ENCODE measurements at places on chromosomes 12 and 14. TPM values are rescaled to one million over a fixed set of nuclear protein-coding genes. Genes with fewer than 3 reads are reported as not detected.

DNA sequence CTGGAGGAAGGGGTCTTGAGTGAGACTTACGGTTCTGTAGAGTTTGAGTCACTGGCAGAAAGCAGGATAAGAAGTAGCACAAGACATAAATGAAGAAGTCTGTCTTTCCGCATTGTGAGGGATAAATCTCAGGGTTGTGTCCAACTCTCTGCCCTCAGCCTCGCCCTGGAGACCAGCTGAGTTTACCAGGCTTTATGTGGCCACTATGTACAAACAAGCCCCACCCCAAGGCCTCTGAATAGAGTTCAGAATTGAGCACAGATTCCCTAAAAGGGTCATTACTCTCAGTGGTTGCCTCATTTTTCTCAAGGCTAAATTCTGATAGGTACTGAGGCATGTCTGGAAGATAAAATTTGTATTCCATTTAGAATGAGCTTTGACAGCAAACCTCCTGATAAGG, at the start of gene PZP:
Gene PZP (minus strand): TSS at position 167 of the 400 bp plus-strand sequence. CDS start 54 bp downstream, at position 113.
- no peak for DNase-seq

Gene OR2AP1
- 0.15 TPM for total RNA-seq

- no peak for DNase-seq
These were observed 23.3 kb downstream of the SLC38A2 start for GRCh38 chr12:46349253-46349652.

Gene SIX6
- total RNA-seq = not detected

Gene TEX22
- total RNA-seq = 0.71 TPM

- DNase-seq = no peak
These were observed 63.9 kb downstream of the APAF1 start for GRCh38 chr12:98709022-98709421.

Gene LRRC10
- total RNA-seq = not detected

- DNase-seq = no peak
These were observed 50.5 kb downstream of the B4GALNT3 start for GRCh38 chr12:510071-510825.

- DNase-seq = no peak
These were observed 130.7 kb downstream of the DIO2 start for GRCh38 chr14:80080601-80081000.

- no peak for DNase-seq
These were observed 19.8 kb downstream of the KRT7 start for GRCh38 chr12:52252728-52253343.

Gene DIO3
- not detected for total RNA-seq

GRCh38 chr12:122413516-122414404, 8.7 kb downstream of the CLIP1 start:
- no peak for DNase-seq

Gene NKX2-1
- not detected for total RNA-seq

DNA sequence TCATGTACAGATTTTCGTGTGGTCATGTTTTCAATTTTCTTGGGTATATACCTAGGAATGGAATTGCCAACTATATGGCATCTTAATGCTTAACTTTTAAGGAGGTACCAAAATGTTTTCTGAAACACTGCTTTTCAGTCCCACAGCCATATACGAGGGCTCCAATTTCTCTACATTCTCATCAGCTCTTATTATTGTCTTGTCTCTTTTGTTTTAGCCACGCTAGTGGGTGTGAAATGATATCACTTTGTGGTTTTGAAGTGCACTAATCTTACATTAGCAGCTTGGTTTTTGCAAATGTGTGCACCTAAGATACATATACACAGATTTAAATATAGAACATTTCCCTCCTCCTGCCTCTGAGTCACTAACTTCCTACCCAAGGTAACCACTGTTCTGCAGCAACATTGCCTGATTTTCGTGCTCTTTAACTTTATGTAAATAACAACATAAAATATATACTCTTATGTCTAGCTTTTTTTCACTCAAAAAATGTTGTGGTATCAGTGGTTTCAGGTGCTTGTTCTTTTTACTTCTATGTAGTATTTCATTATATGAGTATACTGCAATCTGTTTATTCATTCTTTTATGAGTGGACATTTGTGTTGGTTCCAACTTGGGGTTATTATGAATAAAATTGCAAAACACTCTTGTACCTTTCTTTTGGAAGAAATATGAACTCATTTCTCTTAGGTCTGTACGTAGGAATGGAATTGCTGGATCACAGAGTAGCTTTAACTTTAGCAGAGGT, 73.1 kb downstream of the ZFP36L1 start:
- DNase-seq = no peak

GRCh38 chr14:28876572-28876945, 110.0 kb downstream of the FOXG1 start:
- DNase-seq = no peak

Gene ZBTB42
- total RNA-seq = 4.1 TPM

Gene DBX2
- total RNA-seq = not detected

GRCh38 chr12:132686825-132687210, 324 bp downstream of the POLE start:
- DNase-seq = no peak

GRCh38 chr14:87131879-87132278, 861.1 kb downstream of the GALC start:
- no peak for DNase-seq

Gene ALX1
- total RNA-seq = not detected

DNA sequence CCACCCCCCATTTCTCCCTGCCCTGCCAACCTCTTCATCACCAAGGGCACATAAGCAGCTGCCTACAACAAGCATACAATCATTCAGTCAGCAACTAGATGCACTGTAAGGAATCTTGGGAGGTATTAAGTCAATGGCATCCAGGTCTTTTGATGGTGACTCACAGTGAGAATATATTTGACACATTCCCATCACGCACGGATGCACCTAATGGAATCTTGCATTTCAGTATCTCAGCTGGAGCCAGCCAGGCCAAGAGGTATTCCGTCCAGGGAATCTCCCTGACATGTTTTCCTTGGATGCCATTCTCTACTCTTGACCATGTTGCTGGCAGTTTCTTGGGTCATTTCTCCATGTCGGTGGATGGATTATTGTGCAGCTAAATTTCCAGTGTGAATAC, 73.9 kb upstream of the CAPRIN2 start:
- DNase-seq = no peak

- no peak for DNase-seq
These were observed at the start of gene ACSS3 for GRCh38 chr12:81077686-81078441. Gene ACSS3, plus strand, starts transcription at chr12:81078079. Its CDS starts 42 bp downstream, at chr12:81078121.

DNA sequence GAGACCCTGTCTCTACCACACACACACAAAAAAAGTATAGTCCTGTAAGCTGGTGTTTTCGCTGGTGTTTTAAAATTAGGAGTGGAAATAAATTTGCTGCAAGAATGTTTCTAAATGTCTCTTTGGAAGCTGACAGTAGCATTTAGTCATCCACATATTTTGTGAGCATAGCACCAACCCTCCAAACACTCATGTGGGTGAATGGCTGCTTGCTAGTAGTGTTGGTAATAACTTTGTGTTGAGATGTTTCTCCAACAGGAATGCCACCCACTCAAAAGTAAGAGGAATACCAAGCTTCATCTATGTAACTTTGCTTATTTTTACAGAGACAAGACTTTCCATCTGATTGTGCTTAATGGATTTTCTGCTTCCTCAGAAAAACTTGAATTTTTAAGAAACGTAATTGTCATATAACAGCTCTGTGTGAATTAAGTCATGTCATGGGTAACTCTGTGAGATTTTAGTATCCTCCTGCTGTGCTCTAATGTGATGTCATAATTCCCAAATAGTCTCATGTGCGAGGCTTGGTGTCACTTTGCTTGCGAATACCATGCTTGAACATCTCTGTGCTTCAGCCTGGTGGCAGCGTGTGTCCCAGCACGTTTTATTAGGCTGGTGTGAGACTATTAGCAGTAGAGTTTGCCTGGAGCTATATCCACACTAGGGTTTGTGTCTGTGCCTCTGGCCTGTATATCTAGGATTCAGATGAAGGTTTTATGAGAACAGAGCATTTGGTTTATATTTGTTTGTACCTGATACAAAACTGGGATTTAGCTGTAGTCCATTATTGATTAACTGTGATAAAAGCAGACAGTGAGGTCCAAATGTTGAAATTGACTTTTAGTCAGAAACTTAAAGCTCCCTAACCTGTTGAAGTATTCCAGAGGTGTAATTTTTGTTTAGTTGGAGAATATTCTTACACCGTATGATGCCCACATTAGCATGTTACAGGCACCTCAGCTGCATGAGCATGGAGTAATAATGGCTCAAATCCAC, 80.5 kb downstream of the FBXW8 start:
- DNase-seq = no peak

DNA sequence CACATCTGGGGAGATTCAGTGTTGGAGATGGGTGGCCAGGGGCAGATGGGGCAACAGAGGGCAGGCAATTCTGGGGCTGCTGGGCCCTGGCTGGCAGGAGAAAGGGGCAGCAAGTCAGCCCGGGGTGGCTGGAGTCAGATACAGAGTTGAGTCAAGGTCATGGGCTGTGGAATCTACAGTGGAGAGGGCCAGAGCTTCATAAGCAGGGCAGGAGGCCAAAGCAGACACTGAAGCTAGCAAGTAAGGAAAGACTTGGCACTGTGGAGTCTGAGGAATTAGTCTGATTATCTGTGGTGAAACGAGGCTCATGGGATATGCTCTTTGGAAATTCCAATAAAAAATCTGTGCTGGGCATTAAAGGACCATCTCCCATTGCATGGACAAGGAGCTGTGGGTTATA, 95.5 kb downstream of the TMX1 start:
- no peak for DNase-seq

GRCh38 chr12:57905812-57906475, 35.4 kb upstream of the ATP23 start:
- DNase-seq = no peak

GRCh38 chr12:105935106-105935505, 203.6 kb downstream of the NUAK1 start:
- no peak for DNase-seq

- DNase-seq = no peak
These were observed 50.4 kb upstream of the RIN3 start for GRCh38 chr14:92463141-92463540.

- no peak for DNase-seq
These were observed 34.8 kb downstream of the TMEM229B start for GRCh38 chr14:67453575-67454300.

Gene BATF
- 193 TPM for total RNA-seq

GRCh38 chr12:124408822-124409517, 114.1 kb downstream of the RFLNA start:
- DNase-seq = no peak

Gene NFATC4
- total RNA-seq = 0.13 TPM

DNA sequence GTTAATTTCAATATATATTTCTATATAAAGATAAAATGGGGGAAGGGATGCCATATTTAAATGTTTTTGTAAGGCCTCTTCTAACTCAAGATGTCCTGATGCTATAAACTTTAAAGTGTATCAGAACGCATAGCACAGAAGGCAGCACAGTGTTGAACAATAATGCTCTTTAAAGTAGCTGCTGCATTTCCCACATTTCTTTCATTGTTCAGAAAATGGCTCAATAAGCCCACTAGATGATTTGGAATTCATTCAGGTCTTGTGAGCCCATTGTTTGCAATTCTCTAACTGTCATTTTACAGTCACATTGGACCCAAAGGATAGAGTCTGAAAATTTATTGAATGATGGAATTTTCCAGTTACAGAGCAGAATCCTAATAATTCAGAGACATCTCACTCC, 64.0 kb upstream of the PCED1B start:
- DNase-seq = no peak

DNA sequence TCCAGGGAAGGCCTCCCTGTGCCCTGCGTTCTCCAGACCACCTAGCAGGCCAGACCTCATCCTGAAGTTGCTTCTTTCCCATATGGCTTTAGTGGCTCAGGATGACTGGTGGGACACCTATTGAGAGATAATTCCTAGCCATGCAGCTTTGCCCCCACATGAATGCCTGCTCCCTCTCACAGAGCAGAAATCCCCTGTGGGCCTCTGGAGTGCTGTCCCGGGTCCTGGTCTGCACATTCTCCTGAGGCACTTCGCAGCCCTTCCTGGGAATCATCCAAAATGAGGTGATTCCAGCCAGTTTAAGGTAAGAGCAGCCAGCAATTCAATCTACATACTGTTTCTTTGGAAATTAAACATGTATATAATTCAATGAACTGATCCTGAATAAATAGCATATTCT, 135.9 kb downstream of the GPR65 start:
- DNase-seq = no peak

GRCh38 chr14:35695647-35696046, 113.4 kb downstream of the RALGAPA1 start:
- DNase-seq = no peak

- DNase-seq = no peak
These were observed 47.4 kb downstream of the RTN1 start for GRCh38 chr14:59823179-59823578.

DNA sequence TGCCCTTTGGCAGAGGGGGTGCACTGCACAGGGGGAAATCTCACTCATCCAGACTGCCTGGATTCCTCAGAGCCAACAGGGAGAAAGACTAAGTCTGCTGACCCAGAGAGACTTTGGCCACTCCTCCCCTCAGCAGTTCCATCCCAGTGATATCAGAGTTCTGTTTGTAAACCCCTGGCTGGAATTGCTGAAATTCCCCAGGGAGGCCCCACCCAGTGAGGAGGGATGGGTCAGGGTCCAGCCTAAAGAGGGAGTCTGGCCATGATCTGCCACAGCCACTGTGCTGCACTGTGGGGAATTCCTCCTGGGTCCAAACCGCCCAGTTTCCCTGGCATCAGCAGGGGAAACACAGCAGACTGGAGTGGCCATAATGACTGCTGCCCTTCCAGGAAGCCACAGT, 54.9 kb upstream of the USP15 start:
- no peak for DNase-seq

GRCh38 chr14:43105305-43105704, 1401.8 kb downstream of the FSCB start:
- no peak for DNase-seq

Gene MIPOL1
- total RNA-seq = 0.10 TPM

DNA sequence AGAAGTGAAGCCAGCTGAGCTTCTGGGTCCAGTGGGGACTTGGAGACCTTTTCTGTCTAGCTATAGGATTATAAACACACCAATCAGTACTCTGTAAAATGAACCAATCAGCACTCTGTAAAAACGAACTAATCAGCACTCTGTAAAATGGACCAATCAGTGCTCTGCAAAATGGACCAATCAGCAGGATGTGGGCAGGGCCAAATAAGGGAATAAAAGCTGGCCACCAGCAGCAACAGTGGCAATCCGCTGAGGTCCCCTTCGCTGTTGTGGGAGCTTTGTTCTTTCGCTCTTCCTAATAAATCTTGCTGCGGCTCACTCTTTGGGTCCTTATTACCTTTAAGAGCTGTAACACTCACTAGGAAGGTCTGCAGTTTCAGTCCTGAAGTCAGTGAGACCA, 72.3 kb downstream of the NTS start:
- DNase-seq = no peak

DNA sequence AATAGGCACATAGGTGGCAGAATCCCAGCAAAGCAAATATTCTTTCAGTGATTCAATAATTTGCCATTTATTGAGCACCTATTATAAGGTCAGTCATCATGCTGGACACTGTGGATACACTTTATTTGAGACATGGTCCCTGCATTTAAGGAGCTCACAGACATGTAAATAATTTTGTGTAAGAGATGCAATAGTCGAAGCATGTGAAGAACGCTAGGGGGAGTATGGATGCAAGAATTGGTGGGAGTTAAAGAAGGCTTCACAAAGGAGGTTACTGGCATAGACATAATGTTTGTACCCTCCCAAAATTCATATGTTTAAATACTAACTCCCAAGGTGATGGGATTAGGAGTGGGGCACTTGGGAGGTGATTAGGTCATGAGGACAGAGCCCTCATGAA, 260.6 kb upstream of the GARIN6 start:
- DNase-seq = no peak

Gene SERPINA10
- not detected for total RNA-seq

Gene CMA1
- total RNA-seq = not detected
